ENCODE measurements at places on chromosomes 11 and 22.

DNA sequence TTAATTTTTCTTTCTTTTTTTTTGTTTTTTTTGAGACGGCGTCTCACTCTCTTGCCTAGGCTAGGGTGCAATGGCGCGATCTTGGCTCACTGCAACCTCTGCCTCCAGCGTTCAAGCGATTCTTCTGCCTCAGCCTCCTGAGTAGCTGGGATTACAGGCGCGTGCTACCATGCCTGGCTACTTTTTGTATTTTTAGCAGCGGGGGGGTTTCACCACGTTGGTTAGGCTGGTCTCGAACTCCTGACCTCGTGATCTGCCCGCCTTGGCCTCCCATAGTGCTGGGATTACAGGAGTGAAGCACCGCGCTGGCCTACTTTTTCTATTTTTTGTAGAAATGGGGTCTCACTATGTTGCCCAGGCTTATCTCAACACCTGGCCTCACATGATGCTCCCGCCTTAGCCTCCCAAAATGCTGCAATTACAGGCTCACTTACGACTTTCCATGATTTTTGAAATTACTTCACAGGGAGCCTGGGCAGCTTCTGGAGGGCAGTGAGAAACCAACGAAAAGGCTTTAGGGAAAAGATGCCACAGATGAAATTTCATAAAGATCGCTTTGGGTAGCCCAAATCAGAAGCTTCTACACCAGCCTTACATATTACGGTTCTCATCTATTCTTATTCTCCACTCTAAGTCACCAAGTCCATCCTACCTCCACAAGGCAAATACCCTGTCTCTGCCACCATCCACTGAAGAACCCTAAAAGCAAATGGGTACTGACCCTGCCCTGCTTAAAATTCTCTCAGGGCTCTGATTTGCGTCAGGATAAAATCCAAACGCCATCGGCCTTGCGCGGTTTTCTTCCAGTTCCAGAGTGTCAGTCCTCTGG, 866 bp upstream of the RRM1 start:
- no peak for DNase-seq

DNA sequence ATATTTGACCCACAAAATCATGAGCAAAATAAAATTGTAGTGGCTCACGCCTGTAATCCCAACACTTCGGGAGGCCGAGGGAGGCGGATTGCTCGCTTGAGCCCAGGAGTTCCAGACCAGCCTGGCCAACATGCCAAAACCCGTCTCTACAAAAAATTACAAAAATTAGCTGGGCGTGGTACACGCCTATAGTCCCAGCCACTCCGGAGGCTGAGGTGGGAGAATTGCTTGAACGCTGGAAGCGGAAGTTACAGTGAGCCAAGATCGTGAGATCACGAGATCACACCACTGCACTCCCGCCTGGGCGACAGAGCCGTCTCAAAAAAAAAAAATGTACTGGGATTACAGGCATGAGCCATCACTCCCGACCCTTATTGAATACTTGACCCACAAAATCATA, 2.0 kb upstream of the RRAS2 start:
- peak; percentile 26 for DNase-seq

DNA sequence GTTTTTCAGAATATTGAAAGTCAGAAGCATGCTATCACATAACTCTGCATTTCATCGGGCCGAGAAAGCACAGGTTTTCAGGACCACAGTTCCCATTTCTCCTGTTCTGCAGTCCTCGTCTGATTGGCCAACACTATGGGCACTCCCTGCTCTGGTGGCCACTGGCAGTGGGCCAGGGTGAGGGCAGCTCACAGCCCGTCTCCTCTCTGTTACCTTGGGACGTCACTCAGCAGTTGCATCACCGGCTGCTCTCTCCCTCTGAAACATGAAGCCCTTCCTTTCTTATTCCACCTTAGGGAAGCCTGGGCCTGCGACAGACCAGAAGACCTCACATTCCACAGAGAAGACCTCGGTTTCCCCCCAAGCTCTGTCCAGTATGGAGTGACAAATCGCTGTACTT, 11.4 kb upstream of the MICAL3 start:
- no peak for DNase-seq

- no peak for DNase-seq
Observed at GRCh38 chr11:88418508-88418907, 81.0 kb upstream of the CTSC start.

DNA sequence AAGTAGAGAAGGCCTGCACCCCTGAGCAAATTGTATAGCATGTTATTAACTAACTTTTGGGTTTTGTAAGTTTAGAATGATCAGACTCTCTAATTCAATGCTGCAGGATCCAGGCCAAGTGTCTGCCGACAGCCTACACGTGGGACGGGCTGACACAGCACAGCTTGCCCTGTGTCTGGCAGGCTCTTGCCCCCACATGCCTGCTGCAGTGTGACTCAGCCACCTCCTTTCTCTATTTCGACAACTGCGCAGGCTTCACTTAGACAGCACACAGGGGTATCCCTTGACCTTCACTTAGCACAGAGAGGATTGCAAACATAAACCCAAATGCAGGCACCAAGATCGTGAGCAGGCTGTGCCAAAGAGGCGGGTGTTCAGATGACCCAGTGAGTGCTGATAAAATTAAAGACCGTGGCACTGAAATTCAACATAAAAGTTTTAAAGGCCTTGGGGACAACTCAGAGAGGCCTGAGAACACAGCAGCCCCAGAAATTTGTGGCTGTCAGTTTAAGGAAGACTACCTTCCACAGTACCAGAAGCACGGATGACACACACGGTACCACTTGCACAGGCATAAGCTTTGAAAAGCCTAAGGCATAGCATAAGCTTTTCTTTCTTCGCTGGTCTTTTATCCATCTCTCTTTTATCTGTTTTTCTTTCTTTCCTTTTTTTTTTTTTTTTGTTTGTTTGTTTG, 37.8 kb downstream of the SCN3B start:
- DNase-seq: peak; percentile 64

GRCh38 chr11:65152122-65152521, 17.8 kb upstream of the SYVN1 start:
- no peak for DNase-seq

DNA sequence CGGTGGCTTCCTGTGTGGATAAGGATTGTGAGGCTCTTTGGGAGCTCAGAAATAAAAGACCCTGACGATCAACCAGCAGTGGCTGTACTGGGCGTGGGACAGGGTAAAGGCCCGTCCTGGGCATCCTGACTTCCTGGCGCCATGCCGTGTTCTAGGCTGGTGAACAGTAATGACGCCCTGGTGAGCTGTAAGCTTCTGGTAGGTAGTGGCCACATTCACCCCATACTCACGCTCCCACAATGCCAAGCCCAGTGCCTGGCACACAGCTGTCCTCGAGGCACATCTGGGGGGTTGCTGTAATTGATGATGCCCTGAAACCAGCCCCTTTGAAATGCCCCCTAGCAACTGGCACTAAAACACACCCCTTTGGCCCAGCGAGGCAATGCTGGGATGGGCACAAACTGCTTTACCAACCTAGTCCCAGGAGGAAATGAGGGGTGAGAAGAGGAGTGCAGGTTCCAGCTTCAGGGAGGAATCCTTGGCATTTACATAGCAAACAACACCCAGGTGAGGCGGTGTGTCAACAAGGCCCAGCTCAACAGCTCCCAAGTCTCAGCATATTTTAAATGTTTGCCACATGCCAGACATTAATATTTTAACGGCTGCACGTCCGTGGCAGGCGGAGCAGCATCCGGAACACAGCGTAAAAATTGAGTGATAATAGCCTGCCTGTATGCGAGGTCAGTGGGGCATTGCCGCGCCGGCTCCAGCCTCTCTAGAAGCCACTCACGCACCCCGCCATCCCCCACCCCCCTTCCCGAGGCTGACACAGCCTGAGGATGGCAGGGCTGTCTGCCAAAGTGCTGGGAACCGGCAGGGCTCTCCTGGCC, 79.3 kb downstream of the DSCAML1 start:
- no peak for DNase-seq

- no peak for DNase-seq
Observed at GRCh38 chr22:49113758-49114157, 713.9 kb downstream of the BRD1 start.

DNA sequence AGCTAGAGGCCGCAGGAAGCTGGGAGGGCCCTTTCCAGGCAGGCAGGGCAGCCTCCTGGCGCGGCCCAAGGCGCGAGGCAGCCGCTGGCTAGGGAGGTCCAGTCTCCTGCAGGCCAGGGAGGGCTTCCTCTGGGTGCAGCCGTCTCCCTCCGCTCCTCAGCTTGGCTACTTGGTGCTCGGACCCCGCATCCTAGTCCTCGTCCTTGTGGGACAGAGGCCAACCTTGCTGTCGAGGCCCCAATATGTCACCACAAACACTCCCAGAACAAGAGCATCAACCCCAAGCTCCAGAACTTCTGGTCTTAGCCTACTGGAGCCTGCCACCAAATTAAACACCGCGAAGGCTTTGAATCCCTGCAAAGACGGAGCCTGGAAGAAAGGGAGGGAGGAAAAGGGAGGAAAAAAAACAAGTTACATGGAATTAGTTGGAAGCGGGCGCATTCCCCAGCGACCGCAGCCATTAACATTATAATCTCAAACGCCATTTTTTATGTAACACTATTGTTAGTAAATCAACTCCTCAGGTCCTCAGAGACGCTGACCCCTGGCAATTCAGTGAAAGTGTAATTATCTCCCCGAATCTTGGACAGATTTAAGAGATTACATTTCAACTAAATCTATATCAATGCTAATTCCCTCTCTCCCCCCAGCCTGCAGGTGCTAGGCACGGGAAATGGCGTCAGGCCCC, 12.7 kb upstream of the PAX6 start:
- DNase-seq: no peak

DNA sequence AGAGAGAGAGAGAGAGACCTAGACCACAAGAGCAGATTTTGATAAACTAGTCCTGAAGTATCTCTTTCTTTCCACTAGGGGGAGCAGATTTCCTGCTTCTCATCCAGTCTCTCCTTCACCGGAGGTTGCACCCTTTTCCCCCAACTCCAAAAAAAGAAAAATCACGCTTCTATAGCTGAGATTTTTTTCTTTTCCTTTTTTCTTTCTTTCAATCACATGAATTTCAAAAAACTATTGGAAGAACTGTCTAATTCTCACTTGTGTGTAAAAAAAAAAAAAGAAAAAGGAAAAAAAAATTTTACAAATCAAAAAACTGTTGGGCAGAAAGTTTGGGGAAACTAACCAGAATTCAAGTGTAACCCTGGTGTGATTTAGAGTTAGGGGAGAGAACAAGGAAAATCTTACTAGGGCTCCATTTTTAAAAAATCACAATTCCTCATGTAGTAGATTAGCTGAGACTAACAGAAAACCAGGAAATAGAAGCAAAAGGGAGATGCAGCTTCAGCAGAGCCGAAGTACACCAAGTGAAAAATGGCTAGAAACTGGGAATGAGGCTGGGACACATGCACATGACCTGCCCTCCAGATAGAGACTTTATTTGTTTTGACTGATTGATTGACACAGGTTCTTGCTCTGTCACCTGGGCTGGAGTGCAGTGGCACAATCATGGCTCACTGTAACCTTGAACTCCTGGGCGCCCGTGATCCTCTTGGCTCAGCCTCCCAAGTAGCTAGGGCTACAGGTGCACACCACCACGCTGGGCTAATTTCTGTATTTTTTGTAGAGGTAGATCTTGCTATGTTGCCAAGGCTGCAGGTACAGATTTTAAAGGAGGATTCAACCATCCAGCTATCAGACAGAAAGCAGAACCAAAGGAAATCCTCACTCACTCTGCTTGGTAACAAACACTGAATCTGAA, 27.1 kb downstream of the SDHD start:
- no peak for DNase-seq

- DNase-seq: no peak
Observed at GRCh38 chr11:69127081-69127850, 28.5 kb upstream of the SMIM38 start.

DNA sequence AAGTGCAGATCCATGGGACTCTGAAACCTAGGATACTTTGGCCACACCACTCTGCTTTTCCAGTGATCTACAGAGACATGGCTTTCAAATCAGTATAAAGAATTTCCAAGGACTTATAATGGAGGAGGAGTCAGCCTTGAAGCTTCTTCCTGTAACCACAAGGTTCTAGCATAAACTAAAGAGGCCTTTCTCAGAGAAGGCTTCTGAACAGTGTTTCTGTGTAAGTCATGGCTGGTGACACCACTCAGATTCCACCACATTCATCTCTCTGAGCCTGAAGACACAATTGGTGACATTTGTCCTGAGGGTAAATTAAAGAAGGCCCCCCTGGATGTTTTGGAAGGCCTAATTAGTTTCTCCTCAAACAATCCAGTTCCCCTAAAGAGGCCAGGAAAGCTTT, 29.0 kb upstream of the ADORA2A start:
- no peak for DNase-seq

DNA sequence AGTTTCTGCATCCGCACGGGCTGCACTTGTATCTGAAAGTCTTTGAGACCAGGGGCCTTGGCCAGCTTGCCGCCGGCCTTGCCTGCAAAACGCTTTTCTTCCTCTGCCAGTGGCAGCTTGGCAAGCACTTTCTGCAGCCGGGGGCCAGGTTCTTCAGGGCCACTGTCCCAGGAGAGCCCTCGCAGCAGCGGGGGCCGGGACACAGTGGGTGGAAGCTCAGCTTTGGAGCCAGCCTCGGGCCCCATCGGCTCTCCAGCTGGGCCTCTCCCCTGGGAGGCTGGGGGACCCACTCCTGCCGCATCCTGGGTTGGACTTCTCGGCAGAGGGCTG, 57.5 kb upstream of the LYVE1 start:
- DNase-seq: no peak

DNA sequence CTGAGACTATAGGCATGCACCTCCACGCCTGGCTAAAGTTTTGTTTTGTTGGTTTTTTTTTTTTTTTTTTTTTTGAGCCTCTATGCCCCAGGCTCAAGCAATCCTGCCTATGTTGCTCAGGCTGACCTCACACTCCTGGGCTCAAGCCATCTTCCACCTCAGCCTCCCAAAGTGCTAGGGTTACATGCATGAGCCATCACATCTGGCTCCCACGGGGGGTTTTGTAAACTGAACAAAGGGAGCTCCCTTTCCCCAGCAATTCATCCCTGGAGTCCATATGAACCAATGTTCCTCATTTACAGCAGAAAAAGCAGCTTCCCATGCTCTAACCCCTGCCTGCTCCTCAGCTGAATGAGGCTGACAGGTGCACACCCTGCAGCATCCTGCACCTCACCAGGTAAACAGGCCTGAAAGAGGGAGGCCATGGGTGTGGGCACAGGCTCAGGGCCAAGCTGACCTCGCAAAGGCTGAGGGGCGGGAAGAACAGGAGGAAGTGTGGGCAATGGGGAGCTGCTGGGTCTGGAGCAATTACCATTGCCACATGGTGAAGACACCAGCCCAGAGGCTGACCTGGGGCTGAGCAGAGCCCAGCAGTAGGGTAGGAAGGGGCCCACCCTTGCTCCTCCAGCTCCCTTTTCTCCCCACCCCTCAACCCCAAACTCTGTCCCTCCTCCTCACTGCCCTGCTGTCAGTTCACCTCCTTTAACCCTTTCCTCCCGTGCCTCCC, 58.2 kb downstream of the RBX1 start:
- DNase-seq: no peak
